ENCODE measurements at places on chromosomes 12 and 14.

GRCh38 chr12:3405821-3406220 is 85.2 kb upstream of the PRMT8 start:
- DNase-seq, result no peak

DNA sequence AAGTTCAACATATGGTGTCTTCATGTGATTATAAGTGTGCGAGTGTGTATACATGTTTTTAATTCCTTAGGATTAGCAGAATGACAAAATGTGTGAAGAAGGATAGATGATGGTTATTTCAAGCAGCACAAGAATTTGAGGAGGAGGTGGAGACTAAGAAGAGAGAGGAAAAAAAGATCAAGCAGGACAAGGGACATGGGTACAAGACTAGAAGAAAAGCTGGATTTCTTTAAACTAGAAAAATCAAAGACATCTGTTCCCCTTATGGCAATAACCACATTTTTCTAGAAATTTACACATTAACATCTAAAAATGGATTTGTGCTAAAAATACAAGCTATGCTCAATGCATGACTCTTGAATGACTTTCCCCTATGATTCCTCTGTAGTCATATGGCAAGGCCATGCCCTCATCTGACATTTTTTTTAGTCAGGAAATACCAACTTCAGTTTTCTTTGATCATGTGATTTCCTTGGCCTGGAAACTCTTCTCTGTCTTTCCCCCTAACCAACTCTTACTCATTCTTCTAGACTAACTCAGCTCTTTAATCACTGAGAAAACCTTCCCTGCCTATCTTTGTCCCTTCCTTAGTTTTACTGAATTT is 435.8 kb downstream of the NRXN3 start:
- peak; percentile 94 for DNase-seq

DNA sequence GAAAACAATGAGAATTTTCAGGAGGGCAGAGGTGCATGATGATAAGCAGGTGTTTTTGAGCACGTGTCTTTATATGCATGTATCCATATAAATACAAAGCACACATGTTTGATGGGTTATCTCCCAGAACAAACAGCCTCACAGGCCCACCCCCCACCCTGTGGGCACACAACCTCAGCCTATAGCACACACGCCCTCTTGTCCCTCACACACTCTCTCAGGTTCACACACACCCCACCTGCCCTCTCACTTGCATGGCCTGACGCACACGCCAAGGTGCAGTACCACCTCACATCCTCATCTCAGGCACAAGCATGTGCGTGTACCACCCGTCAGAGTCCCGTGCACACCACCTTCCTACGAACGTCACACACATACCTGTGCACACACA is 8.6 kb upstream of the KRT8 start:
- no peak for DNase-seq

- DNase-seq, result no peak
Observed at GRCh38 chr12:54006559-54007220, 2.1 kb upstream of the HOXC8 start.

- no peak for DNase-seq
Observed at GRCh38 chr12:27965966-27966365, 6.6 kb downstream of the PTHLH start.

DNA sequence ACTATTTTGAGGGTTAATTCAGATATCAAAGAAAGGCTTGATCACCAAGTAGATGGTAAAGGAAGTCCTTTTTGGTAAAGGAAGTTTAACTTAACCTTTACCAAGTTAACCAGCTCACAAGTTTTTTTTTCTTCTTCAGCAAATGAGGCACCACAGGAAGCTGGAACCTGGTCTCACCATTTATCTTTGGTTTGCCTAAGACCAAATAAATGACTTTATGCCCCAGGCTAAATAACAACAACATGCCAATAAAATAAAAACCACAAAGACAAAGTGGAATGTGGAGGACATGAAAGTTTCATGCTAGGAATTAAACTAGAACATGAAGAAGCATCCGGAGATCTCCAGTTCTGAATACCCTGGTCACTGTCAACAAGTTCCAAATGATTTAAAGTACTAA is 116.8 kb upstream of the PRICKLE1 start:
- DNase-seq, result no peak

- no peak for DNase-seq
Observed at GRCh38 chr12:48966177-48966895, 5.2 kb downstream of the WNT10B start.

DNA sequence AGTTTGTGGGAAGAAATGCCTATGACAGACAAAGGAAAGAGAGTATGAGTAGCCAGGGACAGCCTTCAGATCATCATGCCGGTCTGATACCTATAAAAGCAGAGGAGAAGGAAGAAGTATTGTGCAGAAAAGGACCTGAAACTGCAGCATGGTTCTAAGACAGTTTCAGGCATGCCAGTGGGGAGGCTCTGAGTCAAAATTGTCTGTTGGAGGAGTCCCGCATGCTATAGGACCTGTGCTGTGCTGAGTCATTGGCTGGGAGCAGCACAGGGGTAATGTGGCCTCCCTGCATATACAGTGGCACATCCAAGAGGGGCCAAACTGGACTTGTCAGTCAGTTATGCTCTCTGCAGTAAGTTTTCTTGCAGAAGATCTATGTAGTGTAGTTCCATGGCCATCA is 40.7 kb downstream of the NEUROD4 start:
- no peak for DNase-seq

DNA sequence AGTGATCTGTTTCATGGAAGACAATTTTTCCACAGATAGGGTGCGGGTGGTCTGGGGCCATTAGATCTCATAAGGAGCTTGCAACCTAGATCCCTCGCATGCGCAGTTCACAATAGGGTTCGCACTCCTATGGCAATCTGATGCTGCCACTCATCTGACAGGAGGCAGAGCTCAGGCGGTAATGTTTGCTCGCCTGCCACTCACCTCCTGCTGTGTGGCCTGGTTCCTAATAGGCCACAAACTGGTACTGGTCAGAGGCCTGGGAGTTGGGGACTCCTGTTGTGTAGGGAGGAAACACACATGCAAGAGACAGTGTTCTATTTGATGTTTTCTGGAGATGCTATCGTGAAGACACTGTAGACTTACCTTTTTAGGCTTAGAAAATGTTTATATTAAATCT is 77.0 kb upstream of the FGD4 start:
- no peak for DNase-seq

- DNase-seq, result no peak
Observed at GRCh38 chr14:35213143-35213788, 78.9 kb upstream of the PSMA6 start.

- no peak for DNase-seq
Observed at GRCh38 chr12:52818388-52818787, 4.5 kb upstream of the KRT4 start.

GRCh38 chr14:32080001-32080510 is 3.0 kb downstream of the ARHGAP5 start:
- no peak for DNase-seq

DNA sequence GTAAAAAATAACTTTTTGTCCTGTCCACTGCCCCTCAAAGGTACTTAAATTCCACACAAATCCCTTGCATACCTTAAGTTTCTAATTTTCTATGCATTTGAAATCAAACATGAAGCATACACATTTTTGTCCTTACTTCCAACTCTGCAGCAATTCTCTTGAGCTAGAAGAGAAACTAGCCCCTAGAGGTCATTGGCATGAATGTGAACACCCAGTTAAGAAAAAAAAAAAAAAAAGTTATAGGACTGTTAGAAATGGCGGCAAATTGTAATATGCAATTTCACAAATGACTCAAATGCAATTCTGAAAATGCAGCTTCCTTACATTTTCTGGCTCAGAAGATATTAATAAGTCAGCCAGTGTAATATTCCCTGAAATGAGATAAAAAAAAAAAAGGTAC is 4.6 kb upstream of the ESR2 start:
- DNase-seq, result no peak

DNA sequence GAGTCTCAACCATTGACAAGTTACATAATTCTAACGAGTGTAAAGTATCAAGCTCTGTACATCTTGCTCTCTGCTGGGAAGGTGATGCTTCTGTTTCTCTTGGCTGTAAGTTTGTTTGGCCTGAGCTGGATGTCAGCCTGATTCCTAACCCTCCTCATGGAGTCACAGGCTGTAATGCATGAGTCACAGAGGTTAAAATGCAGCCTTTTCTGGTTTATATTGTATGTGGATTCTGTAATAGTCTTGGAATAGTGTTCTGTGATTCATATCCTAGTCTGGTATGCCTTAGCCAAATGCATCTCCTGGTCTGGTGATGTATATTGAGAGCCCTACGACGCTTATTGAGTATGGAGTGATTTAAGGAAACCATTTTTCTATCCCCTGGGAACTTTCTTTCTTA is 104.5 kb upstream of the FRMD6 start:
- peak; percentile 73 for DNase-seq

GRCh38 chr12:92540782-92541423 is 161.9 kb upstream of the PLEKHG7 start:
- DNase-seq, result no peak

DNA sequence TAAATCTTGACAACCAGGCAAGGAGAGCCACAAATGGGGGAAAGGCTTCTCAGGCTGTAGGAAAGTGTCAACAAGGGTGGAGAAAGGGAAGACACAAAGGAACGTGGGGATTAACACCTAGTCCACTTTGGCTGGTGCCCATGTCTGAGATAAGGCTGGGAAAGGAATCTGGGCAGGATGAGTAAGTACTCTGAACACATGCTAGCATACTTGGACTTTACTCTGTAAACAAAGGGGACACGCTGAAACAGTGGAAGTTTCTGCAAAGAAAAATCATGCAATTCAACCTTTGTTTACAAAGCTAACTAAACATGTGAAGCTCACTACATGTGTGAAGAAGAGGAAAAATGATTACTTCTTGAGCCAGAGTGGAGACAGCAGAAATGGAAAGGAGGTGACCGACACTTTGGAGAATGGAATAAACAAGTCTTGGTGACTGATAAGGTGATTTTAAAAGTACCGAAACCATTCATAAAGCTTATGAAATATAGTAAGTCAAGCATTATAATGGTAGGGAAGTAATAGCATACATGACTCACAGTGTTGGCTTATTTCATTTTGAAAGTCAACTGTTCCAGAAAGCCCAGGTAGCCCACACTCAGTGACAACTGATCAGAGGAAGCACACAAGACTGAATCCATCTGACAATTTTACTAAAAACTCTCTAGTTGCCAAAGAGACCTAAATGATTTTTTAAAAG is 13.2 kb downstream of the CPNE8 start:
- no peak for DNase-seq

DNA sequence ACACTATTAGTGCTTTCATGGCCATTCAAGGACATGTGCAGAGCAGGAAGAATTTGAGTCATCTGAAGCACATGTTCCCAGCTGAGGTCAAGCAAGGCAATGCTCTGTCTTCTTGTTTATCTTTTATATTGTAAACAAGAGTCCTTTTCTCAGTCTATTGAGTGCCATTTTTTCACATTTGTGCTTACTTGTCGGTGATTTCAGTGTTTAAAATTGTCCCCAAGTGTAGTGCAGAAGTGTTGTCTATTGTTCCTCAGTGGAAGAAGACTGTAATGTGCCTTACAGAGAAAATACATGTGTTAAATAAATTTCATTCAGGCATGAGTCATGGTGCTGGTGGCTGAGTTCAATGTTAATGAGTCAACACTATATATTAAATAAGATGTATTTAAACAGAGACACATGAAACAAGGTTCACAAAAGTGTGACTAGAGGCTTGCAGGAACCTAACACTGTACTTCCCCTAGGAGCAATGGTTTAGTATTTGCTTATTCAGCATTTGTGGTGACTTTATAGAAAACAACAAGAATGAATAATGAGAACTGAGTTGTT is 391.1 kb downstream of the LRIG3 start:
- peak; percentile 56 for DNase-seq

GRCh38 chr12:67661311-67662021 is 12.9 kb downstream of the DYRK2 start:
- peak; percentile 74 for DNase-seq

GRCh38 chr14:81095539-81095938 is 125.2 kb downstream of the GTF2A1 start:
- no peak for DNase-seq

DNA sequence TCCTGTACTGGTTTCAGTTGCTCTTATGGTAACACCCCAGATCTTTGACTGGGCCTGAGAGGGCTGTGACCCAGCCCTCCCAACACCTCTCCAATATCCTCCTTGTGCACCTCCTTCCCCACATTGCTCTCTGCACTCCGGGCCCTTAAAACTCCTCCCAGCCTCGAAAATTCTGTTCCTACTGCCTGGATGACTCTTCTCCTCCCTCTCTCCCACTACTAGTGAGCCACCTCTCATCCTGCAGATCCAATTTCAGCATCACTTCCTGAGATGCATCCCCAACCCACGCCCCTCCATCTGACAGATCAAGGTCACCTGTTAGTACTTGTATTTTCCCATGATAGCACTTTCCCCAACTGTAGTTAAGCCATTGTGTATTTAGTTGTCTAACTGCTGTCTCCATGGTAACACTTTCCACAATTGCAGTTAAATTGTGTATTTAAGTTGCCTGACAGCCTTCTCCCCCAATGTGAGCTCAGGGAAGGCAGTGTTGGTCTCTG is 11.5 kb upstream of the NT5DC3 start:
- DNase-seq, result no peak

- no peak for DNase-seq
Observed at GRCh38 chr12:104339663-104340062, 36.1 kb downstream of the EID3 start.

DNA sequence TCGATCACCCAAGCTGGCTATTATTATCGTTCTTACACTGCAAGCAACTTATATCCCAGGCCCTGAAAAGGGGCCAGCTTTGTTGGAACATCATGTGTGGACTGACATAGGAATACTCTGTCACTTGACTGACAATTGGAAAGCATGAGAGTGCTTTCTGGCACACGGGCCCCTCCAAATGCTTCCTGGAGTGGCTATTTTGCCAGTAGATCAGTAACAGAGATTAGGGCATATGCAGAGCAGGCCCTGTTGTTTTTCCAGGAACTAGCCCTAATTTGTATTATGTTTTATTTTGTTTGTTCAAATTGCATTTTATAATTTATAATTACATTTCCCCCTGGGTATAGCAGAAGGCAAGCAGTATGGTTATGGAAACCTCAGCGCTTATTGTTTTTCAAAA is 170.1 kb upstream of the FRMD6 start:
- no peak for DNase-seq

- no peak for DNase-seq
Observed at GRCh38 chr12:56775638-56776037, 12.5 kb downstream of the HSD17B6 start.

DNA sequence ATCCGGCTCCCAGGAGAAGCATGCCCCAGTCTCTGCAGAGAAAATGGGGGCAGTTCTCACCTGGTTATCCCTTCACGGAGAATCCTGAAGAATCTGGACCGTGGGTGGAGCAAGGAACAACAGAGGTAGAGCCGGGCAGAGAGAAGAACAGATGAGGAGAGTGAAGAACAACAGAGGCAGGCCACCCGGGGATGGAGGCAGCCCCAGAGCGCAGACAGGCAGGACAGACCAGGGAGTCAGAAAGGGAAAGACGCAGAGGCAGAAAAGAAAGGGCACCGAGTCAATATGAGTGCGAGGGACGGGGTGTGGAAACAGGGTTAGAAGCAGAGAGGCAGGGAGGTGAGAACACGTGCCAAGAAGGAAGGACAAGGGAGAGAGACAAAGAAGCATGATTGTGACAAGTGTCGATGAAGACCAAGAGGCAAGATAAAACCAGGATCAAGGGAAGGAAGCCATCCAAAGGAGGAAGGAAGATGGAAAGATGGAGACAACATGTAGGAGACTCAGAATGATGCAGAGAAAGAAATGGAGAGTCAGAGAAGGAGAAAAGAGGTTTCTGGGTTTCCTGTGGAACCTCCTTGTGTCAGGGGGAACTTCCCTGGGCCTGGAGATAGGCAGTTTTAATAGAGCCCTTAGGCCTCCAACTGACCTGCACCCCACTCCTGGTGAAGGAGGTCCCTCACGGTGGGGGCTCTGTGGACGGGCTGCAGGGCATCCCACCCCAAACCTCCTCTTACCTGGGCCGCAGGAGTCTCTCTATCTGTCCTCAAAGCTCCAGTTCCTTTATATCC is at the start of gene MYH6:
TSS of gene MYH6 (minus strand) at position 758 of the 791 bp plus-strand sequence. CDS start 1,050 bp downstream, outside the sequence.
- DNase-seq, result no peak
